Osteocyte (in vitro differentiated cells): ENCODE measurements at places on chromosomes 16 and 17. TPM values are rescaled to one million over a fixed set of nuclear protein-coding genes. Genes with fewer than 3 reads are reported as not detected.

- DNase-seq: no peak
Observed at GRCh38 chr17:78940708-78941107, 15.5 kb upstream of the TIMP2 start.

DNA sequence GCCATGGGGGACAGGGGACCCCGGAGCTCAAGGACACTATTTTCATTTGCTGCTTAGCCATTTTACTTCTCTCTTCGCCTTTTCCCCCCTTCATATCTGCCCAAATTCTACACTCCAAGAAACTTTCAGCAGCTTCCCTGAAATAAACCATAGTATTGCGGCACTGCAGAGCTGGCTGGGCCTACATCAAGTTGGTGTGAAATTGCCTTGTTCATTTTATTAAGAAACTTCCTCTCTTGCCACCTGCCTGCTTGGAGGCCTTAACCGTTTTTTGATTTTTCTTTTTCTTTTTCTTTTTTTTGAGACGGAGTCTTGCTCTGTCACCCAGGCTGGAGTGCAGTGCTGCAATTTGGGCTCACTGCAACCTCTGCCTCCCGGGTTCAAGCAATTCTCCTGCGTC is 7.4 kb upstream of the CPNE2 start:
- DNase-seq: no peak

DNA sequence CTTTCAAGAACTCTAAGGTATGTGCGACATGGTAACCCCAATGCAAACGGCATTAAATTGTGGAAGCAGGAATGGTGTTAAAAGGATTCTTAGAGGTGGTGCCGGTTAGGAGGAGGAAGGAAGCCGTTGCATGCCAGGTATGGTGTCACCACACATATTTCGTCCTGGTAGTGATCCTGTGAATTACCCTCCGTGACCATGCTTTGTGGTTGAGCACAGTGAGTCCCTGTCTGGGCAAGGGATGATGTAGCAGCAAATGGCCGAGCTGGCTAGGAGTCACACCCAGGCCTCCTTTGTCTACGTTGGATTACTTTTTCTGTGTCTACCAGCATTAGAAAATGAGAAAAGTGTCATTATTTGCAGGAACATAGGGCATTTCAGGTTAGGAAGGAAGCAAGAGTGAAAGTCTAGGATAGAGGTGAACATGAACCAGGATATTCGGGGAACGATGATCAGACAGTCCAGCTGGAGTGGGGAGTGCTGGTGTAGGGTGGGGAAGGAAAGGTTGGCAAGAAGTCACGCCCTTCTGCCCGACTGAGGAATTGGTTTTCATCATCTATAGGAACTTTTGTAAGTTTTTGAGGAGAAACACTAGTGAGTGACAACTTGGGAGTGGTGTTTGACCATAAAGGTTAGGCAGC is 123.5 kb downstream of the PRKCA start:
- no peak for DNase-seq

TNFSF13 gene
- total RNA-seq: 1.3 and 1.5 TPM in 2 replicates

SLC16A11 gene
- 0.57 and 0.75 TPM in 2 replicates for total RNA-seq

AXIN2 gene
- 16.6 and 17.0 TPM in 2 replicates for total RNA-seq

ATP1B2 gene
- 2.4 and 3.0 TPM in 2 replicates for total RNA-seq
